Breast epithelium (tissue), 4 donors: ENCODE measurements at places on chromosomes 4 and X. TPM values are rescaled to one million over a fixed set of nuclear protein-coding genes. Genes with fewer than 3 reads are reported as not detected.

GRCh38 chr4:7043284-7044136 is at the start of gene TADA2B:
Gene TADA2B (plus strand): TSS chr4:7043372. CDS start chr4:7043580, 208 bp downstream.
- DNase-seq = no peak

Gene PDLIM5
- 263 TPM for total RNA-seq

Gene CYTL1
- 0.66 TPM for total RNA-seq

Gene SPIN2A
- total RNA-seq = 0.73 TPM

Gene ATP2B3
- total RNA-seq = not detected
